CD8-positive, alpha-beta T cell (primary cell): ENCODE measurements at places on chromosomes 3 and 15.

- DNase-seq: no peak
These were observed 29.8 kb upstream of the APOD start for GRCh38 chr3:195613468-195614069.

DNA sequence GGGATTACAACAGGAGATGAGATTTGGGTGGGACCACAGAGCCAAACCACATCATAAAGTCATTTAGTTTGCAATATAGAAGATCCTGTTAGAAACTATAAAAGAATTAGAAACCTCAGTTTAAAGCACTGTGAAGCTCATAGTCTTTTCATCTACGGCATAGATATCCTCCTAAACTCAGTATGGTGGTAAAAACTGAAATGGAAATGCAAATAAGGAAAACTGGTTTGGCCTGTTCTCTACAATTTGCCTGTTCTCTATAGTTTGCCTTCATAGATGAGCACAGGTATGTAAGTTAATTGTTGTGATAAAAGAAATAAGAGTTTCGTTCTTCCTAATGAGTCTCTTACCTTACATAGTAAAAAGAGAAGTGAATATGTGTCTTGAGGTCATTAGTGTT is 331.6 kb upstream of the ARL6 start:
- DNase-seq: no peak

GRCh38 chr15:31970007-31970406 is 60.3 kb upstream of the CHRNA7 start:
- DNase-seq: no peak

DNA sequence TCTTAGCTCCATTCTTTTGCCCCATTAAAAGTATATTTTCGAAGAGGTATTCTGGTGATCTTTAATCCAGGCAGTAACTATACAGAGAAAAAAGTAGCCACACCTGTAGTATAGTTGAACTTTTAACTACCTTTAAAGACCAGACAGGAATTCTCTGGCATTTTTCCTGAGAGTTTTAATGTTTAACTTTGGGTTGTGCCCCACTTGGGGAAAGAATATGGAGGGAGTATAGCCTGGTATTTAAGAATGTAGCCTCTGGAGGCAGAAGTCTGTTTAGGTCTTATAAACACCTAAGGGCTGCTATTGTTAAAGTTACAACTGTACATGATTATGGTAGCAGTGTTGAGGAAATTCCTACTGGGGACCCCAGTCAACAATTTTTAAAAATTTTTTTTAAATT is 19.3 kb downstream of the C3orf85 start:
- no peak for DNase-seq

DNA sequence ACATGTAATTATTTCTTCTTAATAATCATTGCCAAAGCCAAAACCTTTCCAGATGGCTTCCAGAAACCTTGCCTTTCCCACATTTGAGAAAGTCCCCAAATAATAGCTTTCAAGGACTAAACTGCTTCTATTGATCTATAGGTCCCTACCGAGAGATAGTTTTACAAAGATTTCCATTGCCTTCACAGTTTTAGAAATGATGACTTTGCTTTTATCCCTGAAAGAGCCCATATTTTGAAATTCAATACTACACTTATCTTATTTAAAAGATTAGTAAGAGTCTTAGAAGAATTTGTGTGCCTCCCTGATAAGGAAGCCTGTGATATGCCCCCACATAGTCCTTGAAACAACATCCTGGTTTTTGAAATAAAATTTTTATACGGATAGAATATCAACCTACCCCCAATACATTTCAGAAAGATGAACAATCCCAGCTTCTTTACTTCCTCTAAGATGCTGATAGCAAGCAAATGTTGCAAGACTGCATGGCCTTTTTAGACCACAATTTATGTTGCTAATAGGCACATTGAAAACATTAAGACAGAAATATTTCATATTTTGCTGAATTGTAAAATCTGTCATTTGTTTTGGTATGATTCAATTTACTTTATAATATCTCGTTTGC is 146.3 kb downstream of the TMCO5A start:
- no peak for DNase-seq

GRCh38 chr3:136974670-136975069 is 16.9 kb downstream of the IL20RB start:
- no peak for DNase-seq

- DNase-seq: no peak
These were observed 49.8 kb downstream of the TCF12 start for GRCh38 chr15:56968256-56968655.

GRCh38 chr3:146088840-146089239 is 72.1 kb downstream of the PLOD2 start:
- no peak for DNase-seq
